ENCODE measurements at places on chromosomes 12 and 14. TPM values are rescaled to one million over a fixed set of nuclear protein-coding genes. Genes with fewer than 3 reads are reported as not detected.

- no peak for DNase-seq
Measured at GRCh38 chr12:82745807-82746206, 59.1 kb downstream of the TMTC2 start.

DNA sequence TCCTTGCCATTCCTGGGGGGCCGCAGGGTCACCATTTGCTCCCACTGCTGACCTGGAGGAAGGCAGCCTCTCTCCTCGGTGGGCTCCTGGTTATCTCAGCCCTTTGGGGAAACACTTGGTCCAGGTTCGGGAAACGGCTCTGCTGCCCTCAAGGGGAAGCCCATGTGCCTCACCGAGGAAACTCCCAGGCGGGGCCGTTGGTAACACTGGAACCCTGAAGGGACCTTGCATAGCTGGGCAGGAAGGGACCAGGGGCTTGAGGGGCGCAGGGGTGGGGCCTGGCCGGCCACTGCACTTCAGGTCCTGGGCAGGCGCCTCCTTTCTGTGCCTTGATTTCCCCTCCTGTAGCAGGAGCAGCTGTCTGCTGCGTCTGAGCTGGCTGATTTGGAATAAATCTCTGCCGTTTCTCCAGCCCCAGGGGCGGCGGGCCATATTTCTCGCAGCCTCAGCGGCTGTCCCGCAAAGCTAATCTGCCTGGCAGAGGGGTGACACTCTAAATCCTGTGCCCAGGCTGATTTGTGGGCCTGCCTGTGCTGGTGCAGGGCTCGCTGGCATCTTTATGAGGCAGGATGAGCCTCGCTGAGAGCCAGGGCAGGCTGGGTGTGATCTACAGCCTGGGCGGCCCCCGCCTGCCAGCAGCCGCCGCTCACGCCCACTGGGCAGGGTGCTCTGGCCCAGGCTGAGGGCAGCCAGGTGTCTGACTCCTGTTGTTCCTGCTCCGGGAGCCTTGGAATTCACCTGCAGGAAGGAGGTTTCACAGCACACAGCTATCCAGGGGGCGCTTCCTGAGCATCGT lies 49.7 kb downstream of the KIF26A start:
- no peak for DNase-seq

DNA sequence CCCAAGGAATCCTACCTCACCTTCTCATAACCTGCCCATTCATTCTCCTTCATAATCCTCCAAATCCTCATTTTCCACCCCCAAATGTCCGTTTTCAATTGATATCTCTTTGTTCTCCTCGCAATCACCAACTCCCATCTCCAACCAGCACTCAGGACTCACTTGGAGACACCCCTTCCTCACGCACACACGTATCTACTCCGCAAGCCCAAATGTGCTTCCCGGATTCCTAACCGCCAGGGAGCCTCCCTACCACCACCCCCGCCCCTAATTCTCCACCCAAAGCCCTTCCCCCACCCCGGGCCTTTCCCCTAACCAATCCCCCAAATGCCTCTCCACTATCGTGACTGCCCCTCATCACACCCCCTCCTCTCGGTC lies 304 bp downstream of the KCTD10 start:
- no peak for DNase-seq

- no peak for DNase-seq
Measured at GRCh38 chr12:52311285-52311648, 9.9 kb downstream of the KRT83 start.

DNA sequence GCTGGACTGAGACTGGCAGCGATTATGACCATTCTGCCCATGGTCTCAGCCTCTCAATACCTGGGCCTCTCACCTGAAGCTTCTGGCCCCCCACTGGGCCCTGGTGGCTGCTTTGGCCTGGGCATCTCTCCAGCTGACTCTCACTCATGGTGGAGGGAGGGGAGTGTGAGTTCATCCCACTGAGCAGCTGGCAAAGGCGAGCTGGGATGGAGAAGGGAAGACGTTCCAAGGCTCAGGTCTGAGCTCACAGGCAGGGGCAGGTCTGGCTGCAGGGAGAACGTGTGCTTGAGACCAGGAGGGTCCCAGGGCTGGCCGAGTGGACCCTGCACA lies 103.5 kb downstream of the TMEM121 start:
- no peak for DNase-seq

DNA sequence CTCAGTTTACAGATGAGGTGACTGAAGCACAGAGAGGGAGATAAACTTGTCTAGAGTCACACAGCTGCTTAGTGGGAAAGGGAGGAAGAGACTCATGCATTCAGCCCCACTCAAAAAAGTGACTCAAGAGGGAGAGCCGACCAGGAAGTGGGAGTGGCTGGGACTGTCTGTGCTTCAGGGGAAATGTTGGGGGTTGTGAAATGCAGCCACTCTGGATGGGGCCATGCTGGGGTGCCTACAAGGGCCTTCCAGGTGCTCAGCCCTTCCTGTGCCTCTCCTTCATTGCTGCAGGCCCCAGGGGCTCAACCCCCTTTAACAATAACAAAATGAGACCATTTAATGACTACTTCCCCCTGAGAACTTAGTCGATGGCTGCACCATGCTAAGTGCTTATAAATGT lies 41.8 kb downstream of the CACNA1C start:
- DNase-seq = no peak

GRCh38 chr14:71235875-71236274 lies 328.6 kb downstream of the PCNX1 start:
- DNase-seq = no peak

DNA sequence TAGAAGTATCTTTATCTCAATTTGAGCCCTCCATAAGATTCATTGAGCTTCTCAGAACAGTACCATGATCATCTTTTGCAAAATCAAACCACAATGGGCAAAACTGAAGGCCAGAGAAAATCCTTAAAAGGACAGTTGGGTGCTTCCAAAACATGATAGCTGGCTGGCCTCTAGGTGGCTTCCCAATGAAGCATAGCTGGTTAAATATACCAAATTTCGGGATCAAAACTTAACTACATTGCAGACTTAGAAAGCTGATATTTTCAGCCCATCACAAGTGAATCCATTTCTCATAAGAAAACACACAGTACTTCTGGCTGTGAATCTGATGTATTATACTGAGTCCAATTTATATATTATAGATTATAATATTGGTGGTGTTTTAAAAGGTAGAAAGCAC lies 15.3 kb upstream of the PIK3C2G start:
- DNase-seq = no peak

DNA sequence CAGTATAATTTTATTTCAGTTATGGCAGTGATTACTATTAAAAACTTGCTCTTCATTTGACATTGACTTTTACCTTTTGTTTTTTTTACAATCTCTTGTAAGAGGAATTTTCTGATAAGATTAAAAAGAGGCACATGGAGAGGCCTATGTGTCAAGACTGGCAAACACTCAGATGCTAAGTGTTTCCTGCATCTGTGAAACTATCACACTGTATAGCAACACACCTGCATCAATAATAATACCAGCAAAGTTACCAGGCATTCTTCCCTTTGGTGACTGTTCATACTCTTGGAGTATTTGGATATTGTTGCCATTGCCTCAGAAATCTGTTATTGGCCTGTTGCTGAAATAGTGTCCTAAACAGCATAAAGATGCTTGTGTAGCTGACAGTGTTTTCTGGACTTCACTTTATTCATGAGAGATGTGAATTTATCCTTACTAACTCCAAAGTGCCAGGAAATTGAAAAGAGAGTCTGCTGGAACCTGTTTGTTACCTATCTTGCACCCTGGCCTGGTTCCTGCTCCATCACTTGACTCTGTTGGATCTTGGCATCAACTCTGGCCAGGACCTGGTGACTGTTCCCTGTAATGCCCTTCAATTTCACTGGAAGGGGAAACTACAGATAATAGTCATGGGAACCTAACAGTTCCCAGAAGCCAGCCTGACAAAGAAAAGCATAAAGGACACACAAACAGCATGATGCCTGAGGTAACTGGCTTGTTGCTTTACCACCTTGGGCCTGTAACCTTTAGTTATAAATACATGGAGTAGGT lies 19.8 kb downstream of the SLC16A7 start:
- DNase-seq = no peak

DNA sequence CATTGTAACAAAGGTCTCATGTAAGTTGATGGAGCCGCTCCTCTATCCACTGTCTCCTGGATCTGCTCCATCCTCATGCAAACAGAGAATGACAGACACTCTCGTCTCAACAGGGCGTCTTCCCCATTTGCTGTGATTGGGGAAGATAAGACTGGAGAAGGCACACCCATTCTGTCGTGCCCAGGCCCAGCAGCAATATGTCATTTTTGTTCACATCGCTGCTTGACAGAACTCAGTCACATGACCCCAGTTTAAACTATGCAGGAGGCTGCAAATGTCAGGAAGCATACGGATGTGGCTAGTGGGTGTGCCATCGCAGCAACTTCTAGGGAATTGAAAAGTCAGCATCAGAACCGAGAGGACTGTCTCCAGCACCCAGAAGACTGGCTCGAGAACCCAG lies 290.5 kb downstream of the TMEM132D start:
- no peak for DNase-seq

DNA sequence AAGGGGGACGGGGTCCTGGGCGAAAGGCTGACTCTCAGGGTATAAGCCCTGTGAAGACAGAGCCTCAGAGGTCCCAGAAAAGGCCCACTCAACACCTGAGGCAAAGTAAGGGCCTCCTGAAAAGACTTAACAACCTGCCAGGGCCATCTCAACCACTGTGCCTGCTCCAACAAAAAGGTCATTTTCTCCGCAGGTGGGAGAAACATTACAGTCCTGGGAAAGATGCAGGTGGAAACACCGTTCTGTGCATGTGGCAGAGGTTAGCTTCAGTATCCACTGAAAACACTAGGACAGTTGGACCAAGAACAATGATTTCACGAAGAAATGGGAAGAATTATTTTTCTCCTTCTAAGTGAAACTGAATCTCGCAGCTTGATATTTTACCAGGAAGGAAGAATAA lies 50.9 kb downstream of the CCDC88C start:
- no peak for DNase-seq

GRCh38 chr14:21534576-21534975 lies 8.4 kb upstream of the SALL2 start:
- no peak for DNase-seq

FAIM2 gene
- total RNA-seq = 1.7 TPM

OVCH1 gene
- total RNA-seq = not detected

DPPA3 gene
- not detected for total RNA-seq

PPP4R4 gene
- total RNA-seq = 17.0 TPM

GPR84 gene
- 2.4 TPM for total RNA-seq

KRT78 gene
- not detected for total RNA-seq

ASCL1 gene
- total RNA-seq = not detected
